Mammary epithelial cell (primary cell): ENCODE measurements at places on chromosomes 1 and 21. TPM values are rescaled to one million over a fixed set of nuclear protein-coding genes. Genes with fewer than 3 reads are reported as not detected.

The RGS16 gene
- 0.33 TPM for total RNA-seq

The RNF223 gene
- total RNA-seq: 0.17 TPM

The ALX3 gene
- total RNA-seq: not detected

The OR2T29 gene
- total RNA-seq: not detected in 2 replicates

The CYP2J2 gene
- total RNA-seq: 0.88 and 1.1 TPM in 2 replicates

The GJB4 gene
- total RNA-seq: 0.17 TPM

The LCE1A gene
- total RNA-seq: not detected in 2 replicates

The ZFYVE9 gene
- total RNA-seq: 42.0 TPM

The CDK11B gene
- 5.8 TPM for total RNA-seq

The CNIH3 gene
- 1.4 and 3.4 TPM in 2 replicates for total RNA-seq

The SLX9 gene
- 48.3 and 53.2 TPM in 2 replicates for total RNA-seq

The COA6 gene
- total RNA-seq: 43.4 and 52.6 TPM in 2 replicates

The PLEKHN1 gene
- total RNA-seq: 4.8 TPM

The SUMO3 gene
- total RNA-seq: 58.8 TPM

The LCE2B gene
- not detected for total RNA-seq

The LYST gene
- 50.5 TPM for total RNA-seq

The SPRR1A gene
- not detected for total RNA-seq

The LDLRAD1 gene
- total RNA-seq: not detected

The MROH9 gene
- not detected in 2 replicates for total RNA-seq

The SLC2A1 gene
- total RNA-seq: 315 and 471 TPM in 2 replicates
